Activated CD4-positive, alpha-beta T cell treated with anti-CD3 and anti-CD28 coated beads, Interleukin-10, Interleukin-2, amounts not matched to agents 100 ng/mL and 50 ng/mL, durations not matched to agents 16 hours and 8 hours (primary cell): ENCODE measurements at places on chromosomes 1 and 21.

DNA sequence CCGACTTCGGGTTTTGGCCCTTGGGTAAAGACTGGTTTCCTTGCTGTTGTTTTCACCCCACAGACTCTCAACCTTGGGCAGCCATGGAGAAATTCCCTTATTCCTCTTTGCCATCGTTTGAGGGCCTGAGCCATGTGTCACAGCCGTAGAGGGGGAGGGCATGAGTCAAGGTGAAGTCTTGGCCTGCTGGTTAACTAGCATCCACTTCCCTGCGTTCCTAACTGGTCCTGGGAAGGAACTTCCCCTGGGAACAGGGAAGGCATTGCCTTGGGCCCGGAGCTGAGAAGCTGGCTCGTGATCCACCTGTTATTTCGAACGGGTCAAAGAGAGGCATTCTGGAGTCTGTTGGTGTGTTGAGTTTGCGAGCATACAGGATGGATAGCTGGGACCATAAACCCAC lies 464.9 kb downstream of the CAMTA1 start:
- no peak for DNase-seq

DNA sequence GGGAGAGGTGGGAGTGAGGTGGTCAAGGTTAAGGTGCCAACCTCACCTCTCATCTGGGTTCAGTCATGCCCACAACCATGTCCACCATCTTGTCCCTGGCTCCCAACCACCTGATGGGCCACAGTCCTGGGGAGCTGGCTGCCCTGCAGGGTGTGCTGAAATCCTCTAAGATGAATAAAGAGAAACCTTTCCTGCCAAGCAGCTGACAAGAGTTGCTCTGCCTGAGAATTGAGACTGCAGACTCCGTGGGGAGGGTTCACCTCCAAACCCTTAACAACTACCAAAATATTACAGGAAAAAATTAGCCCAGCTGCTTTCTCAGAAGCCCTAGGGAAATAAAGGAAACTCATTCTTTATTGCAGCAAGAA lies 15.2 kb upstream of the FGR start:
- no peak for DNase-seq

DNA sequence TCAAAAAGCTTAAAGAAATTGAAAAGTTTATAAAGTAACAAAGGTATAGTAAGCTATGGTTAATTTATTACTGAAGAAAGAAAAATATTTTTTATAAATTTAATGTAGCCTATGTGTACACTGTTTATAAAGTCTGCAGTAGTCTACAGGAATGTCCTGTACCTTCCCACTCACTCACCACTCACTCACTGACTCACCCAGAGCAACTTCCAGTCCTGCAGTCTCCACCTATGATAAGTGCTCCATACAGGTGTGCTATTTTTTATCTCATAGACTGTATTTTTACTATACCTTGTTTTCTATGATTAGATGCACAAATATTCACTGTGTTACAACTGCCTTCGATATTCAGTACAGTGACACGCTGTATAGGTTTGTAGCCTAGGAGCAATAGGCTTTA lies 106.6 kb downstream of the NR5A2 start:
- no peak for DNase-seq

DNA sequence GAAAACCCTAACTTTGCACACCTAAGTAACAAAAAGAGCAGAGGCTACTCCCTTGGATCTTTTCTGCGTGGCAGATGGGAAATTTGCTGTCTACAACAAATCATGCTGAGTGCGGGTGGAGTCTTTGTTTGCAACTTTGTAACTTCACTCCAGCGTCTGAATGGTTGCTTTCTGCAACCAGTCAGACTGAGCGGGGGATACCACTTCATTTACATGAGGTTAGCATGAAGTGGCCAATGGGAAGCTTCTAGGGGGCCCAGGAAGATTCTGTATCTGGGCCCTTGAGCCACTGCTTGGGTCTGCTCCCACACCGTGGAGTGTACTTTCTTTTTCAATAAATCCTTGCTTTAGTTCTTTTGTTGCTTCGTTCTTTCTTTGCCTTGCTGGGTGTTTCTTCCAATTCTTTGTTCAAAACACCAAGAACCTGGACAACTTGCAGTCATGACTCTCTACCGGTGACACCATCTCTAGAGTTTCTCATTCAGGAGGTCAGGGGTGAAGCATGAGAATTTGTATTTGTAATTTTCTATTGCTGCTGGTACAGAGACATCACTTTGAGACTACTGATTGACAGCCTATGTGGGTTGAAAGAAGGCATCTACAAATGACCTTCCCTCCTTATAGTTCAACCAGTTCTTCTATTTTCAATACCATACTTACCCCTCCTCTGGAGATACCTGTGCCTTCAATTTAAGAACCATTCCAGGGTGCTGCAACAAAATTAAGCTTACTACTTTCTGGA lies 55.8 kb upstream of the RC3H1 start:
- DNase-seq: no peak

GRCh38 chr21:44337941-44338895 lies 972 bp downstream of the CFAP410 start:
- DNase-seq: no peak

- no peak for DNase-seq
These were observed 100.4 kb upstream of the BRINP3 start for GRCh38 chr1:190578017-190578416.

DNA sequence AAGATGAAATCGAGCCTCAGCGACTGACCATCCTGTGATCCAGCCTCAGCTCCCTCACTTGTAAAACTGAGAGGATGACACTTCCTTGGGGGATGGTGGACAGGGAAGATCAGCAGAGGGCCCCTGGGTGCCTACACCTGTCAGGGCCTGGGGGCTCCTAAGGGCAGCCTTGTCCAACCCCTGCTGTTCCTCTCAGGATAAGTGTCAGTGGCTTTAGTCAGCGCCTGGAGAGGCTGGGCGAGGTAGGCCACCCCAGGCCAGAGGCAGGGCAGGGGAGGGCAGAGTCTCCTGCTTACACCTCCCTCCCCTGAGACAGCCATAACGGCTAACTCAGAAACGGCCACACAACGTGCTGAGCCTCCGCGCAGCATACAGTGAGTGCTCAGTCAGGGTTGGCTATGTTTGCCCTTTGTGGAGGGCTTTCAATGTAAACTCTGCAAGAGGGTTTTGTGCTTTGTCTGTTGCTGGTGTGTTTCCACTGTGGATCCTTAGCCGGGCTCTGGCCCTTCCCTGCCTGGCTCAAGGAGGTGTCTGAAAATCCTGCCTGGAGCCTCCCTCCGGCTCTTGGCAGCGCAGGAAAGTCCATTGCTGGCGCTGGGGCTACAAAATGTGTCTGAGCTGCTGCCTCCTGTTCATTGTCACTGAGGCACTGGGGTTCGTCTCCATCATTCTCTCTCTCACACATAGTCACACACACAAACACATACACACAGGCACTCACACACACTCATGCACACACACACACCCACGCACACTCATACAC lies 588.4 kb downstream of the PTPRU start:
- DNase-seq: no peak

DNA sequence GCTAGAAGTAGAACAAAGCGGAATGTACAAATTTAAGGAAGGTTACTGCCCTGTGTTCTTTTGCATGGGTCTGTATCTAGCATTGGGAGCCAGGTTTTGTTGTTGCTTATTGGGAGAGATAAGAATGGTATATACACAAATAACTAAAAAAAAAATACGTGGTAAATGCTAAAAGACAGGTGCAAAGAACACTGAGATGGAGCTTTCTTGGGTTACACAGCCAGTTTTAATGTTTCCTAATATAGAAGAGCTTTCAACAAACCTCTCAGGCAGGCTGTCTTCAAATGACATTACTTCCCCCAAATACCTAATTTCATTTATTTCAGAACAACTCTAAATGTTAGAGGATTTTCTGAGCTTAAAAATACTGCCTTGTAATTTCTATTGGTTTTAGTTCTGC lies 1.4 kb upstream of the MDM4 start:
- DNase-seq: no peak

- no peak for DNase-seq
These were observed 54.5 kb upstream of the RAP1A start for GRCh38 chr1:111565079-111565478.

GRCh38 chr1:91476533-91477217 lies 24.0 kb upstream of the CDC7 start:
- DNase-seq: no peak
